Coronary artery (tissue), 2 donors: ENCODE measurements at places on chromosomes 11 and 22.

DNA sequence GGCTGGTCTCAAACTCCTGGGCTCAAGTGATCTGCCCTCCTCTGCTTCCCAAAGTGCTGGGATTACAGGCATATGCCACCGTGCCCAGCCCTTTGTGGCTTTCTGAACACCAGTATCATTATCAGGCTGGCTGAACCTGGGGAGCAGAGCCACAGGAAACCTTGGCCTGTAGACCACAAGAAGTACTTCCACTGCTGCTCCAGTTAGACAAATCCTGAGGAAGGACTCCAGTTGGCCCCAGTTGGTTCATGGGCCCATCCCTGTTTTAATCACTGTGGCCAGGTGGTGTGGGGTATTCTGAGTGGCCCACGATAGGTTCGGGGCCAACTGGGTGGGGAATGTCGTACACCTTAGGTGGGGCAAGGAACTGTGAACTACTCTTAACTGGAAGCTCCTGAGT is 5.5 kb upstream of the DUSP18 start:
- DNase-seq, result no peak

GRCh38 chr11:73366265-73366610 is 10.0 kb upstream of the RELT start:
- no peak for DNase-seq

GRCh38 chr11:82701847-82702520 is 31.7 kb downstream of the FAM181B start:
- no peak for DNase-seq

DNA sequence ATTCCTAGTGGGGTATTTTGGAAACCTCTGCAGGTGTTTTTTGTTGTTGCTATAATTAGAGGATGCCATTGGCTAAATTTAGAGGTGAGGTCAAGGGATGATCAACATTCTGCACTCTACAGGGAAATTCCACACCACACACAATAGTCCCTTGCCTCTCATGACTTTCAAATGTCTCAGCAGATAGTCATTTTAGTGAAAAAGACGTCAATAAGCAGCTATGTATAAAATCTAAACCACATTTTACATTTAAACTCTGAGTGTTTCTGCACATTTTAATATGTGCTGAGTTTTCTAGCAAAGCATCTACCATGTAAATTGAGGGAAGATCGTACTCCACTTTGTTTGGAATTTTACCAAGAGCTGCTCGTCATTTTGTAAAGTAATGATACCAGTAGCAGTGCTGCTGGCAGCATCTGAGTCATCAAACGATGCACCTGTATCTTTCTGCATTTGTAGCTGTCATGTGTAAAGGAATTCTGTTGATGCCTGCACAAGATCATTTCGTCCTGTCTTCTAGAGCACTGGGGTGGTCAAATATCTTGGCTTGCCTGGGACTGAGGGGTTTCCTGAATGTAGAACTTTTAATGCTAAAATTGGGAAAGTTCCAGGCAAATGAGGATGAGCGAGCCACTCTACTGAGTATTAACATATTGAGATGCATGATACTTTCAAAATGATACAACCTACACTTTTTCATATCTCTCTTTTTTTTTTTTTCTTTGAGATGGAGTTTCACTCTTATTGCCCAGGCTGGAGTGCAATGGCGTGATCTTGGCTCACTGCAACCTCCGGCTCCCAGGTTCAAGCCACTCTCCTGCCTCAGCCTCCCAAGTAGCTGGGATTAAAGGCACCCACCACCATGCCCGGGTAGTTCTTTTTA is 414.5 kb upstream of the SYN3 start:
- DNase-seq, result no peak

- DNase-seq, result no peak
Observed at GRCh38 chr11:122671400-122671891, 15.9 kb downstream of the UBASH3B start.

DNA sequence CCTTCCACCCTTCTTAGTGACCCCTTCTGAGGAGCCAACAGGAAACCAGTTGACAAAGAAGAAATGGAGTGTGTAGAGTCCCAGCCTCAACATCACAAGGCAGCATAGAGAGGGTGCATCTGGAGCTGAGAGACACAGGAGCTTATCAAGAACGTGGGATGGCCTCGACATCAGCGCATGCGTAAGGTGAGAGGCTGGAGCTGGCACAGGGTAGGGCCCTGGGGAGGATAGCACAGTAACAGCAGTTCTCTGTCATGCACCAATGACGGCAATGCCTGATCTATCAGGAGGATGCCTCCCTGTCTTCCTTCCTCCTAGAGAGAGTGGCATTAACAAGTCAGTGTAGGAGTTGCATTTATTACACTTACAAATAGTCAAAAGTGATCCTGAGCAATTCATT is 426.1 kb downstream of the NTM start:
- DNase-seq, result peak; percentile 63

GRCh38 chr11:100229086-100229485 is 458.0 kb upstream of the ARHGAP42 start:
- no peak for DNase-seq

GRCh38 chr11:16942342-16942741 is 71.9 kb downstream of the PLEKHA7 start:
- no peak for DNase-seq

DNA sequence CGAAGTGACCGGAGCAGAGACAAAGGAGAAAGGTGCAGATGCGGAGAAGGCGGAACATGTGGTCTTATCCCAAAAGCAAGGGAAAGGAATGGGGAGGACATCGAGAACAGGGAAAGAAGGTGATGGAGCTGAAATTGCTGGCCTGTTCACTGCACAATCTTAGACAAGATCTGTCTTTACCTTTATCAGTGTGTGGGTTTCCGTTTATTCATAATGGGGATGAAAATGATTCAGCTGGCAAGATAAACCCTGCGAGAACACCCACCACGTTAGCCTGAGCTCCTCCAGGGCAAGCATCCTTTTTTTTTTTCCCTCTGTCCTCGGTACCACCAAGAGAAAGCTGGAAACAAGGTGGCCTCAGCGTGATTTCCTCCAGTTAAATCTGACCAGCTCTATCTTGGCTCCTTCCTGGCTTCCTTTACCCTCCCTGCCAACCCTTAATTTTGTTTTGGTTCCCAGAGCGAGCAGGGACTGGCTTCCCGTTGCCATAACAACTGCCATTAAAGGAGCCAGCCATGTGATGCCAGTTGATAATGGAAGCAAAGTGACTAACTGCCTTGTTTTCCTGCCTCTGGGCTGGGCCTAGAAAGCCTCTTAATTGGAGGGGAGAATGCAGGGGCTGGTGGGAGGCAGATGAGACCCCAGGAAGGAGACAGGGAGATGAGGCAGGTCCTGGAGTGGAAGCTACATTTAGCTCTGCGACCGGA is 4.2 kb downstream of the SGSM1 start:
- peak; percentile 87 for DNase-seq

- DNase-seq, result no peak
Observed at GRCh38 chr11:111879637-111879960, 258 bp downstream of the CFAP68 start.

DNA sequence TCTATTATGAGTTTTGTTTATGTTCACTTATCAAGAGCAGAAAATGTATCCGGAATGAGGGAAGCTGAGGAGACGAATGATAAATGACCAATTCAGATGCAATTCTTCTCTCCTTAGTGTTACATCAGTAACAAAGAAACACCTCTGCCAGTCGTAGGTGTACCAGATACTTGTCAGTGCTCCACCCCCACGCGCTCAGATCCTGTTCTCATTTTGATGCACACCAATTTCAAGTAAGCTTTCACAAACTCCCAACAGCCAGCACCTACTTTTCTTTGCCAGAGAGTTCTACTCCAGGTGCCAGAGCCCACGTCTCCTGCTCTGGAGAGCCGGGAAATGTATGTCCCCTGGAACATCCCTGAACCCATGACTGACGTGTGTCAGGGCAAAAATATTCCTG is 43.7 kb downstream of the OR8B12 start:
- no peak for DNase-seq

DNA sequence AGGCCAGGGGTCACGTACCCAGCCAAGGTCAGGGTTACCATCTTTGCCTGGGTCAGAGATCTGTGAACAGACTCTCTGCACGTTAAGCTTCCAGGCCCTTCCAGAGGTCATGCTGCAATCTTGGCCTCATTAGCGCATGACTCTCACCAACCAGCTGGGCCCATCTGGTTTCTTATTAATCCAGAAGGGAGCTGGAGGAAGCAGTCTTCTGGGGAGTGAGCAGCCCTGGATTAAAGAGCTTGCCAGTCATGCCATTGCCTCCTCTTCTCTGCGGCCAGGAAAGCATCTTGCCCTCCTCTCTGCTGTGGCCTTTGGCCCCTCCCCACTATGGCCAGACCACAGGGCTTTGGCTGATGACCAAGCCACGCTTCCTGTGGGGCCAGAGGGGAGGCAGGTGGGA is 57.4 kb downstream of the CHST1 start:
- peak; percentile 41 for DNase-seq

DNA sequence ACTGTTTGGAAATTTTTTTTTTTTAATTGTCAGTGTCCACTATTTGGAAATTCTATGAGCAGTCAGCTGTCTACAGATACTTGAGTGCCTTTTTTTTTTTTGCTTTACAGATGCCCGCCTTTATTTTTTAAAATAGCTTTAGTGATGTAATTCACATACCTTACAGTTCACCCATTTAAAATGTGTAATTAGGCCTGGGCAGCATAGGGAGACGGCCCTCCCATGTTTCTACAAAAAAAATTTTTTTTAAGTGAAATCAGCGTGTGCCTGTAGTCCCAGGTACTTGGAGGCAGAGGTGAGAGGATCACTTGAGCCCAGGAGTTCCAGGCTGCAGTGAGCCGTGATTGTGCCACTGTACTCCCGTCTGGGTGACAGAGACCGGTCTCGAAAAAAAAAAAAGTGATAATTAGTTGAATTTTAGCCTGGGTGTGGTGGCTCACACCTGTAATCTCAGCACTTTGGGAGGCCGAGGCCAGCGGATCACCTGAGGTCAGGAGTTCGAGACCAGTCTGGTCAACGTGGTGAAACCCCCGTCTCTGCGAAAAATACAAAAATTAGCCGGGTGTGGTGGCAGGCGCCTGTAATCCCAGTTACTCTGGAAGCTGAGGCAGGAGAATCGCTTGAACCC is 1.5 kb downstream of the ZNF143 start:
- DNase-seq, result no peak

DNA sequence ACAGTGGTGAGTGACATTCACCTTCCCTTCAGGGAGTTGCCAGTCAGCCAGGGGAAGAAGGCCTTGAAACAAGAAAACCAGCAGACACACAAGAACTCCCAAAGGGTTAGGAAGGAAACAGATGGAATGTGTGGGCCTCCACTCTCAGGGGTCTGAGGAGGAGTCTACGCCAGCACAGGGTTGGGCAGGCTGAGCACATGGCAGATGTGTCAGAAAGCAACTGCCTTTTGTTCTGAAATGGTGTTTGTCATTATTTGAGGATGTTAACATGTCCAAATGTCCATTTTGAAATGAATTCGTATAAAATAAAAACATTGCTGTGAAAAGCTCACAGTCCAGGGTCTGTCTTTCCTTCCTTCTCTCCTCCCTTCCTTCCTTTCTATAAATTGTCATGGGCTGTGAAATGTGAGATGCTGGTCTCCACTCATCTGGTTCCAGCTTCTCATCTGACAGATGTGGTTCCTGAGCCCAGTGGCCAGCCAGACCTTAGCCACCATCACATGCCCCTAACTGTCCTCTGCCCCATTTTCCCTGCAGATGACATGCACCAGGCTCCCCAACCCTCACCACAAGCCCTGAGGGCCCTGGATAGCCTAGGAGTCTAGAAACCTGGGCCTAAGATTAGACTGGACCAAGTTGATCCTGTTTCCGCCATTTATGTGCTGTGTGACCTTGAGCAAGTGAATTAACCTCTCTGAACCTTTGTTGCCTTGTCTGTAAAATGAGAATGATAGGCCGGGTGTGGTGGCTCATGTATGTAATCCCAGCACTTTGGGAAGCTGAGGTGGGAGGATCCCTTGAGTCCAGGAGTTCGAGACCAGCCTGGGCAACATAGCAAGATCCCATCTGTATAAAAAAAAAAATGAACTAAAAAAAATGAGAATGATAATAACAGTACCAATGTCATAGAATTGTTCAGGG is 56.2 kb upstream of the CRYBB3 start:
- no peak for DNase-seq

GRCh38 chr11:85737738-85738137 is 51.7 kb upstream of the CCDC89 start:
- no peak for DNase-seq

GRCh38 chr11:44637487-44637886 is 72.0 kb downstream of the CD82 start:
- no peak for DNase-seq

DNA sequence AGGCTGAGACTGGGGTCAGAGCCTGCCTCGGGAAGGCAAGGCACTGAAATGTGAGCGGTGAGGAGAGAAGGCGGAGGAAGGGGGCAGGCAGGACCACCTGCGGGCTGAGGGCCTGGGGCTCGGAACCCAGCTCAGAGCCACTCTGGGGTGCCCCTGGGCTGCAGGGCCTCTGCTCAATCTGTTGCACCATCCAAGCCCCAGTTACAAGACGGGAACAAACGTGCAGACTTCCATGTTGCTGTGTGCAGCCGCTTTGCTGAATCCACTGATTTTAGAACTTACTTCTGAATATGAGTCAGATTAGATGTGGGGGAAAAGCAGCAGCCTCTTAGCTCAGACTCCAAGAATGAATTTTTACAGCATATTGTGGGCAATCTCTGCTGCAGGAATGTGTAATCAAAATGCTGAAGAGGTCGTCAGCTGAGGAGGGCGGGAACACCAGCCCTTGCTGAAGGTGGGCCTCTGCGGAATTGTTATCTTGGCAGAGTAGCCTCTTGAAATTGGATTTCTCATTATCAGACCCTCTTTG is 21.6 kb downstream of the PARVG start:
- DNase-seq, result no peak
